ENCODE measurements at places on chromosomes 6 and 20. TPM values are rescaled to one million over a fixed set of nuclear protein-coding genes. Genes with fewer than 3 reads are reported as not detected.

GRCh38 chr6:118372413-118372812, 175.7 kb upstream of the PLN start:
- no peak for DNase-seq
- no peak overlapping the region for H3K4me3 ChIP-seq
- no peak overlapping the region for H3K27ac ChIP-seq
- H3K4me1 ChIP-seq: no peaks in the 10 kb centered on the region
- no peaks in the 10 kb centered on the region for H3K36me3 ChIP-seq

- no peak for DNase-seq
- H3K36me3 ChIP-seq: no peaks in the 10 kb centered on the region
- peak overlapping the region; percentile 57 for H3K27ac ChIP-seq
- H3K27me3 ChIP-seq: no peaks in the 10 kb centered on the region
These were observed 125.1 kb downstream of the TCP11 start for GRCh38 chr6:35015996-35016395.

- no peaks in the 10 kb centered on the region for H3K27me3 ChIP-seq
- no peak for DNase-seq
- H3K4me3 ChIP-seq: no peak overlapping the region
These were observed 1.9 kb downstream of the RBBP8NL start for GRCh38 chr20:62425281-62426058.

DNA sequence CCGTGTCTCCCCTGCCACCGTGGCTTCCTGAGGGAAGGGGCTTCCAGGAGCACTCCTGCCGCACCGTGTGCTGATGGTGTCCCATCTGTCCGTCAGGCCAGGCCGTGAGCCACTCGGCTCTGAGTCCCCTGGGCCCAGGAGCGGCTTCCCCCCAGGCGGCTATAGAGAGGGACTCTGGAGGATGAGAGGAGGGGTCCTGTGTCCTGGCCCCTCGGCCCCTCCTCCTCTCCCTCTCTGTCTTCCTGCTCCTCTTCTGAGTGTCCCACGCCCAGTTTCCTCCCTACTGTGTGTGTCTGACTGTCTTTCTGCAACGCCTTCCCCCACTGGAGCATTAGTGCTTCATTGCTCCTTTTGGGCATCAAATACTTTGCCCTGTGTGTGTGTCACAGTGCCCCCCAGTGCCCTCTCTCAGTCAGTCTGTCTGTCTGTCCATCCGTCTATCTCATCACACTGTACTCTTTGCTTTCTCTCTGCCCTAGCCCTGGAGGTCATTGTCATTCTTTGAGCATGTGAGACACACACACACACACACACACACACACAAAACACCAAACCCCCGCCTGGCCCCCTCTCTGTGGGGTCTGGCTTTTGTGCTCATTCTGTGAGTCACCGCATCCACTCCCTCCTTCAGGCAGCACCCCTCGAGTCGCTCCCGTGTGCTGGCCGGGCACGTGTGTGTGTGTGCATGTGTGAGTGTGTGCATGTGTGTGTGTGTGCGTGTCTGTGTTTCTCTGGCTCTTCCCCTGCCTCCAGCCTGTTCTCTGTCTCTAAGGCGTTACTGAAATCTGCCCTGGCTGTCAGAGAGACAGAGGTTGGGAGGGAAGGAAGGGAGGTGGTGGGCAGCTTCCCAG, 71.9 kb downstream of the SRC start:
- no peaks in the 10 kb centered on the region for H3K4me1 ChIP-seq
- no peak overlapping the region for H3K27ac ChIP-seq
- no peak overlapping the region for H3K4me3 ChIP-seq
- H3K36me3 ChIP-seq: no peaks in the 10 kb centered on the region

- DNase-seq: no peak
- H3K4me1 ChIP-seq: no peaks in the 10 kb centered on the region
- no peaks in the 10 kb centered on the region for H3K36me3 ChIP-seq
- peak overlapping the region; percentile 82 for H3K4me3 ChIP-seq
- H3K27me3 ChIP-seq: no peaks in the 10 kb centered on the region
These were observed 480 bp upstream of the NT5E start for GRCh38 chr6:85449388-85449817.

RBBP8NL gene
- 2.0 TPM for total RNA-seq

Measured in breast epithelium (tissue), 4 donors.